ENCODE measurements at places on chromosomes 13 and 19. TPM values are rescaled to one million over a fixed set of nuclear protein-coding genes. Genes with fewer than 3 reads are reported as not detected.

The ZNF724 gene
- total RNA-seq, result 10.0 TPM

The OSCAR gene
- 1.3 TPM for total RNA-seq

The WDR88 gene
- 0.18 TPM for total RNA-seq

The MICOS13 gene
- total RNA-seq, result 90.4 TPM

The ZNF835 gene
- 7.1 TPM for total RNA-seq

The TMEM190 gene
- not detected for total RNA-seq

The CEACAM4 gene
- total RNA-seq, result 2.2 TPM

The INSL3 gene
- total RNA-seq, result not detected

The PCDH17 gene
- total RNA-seq, result 32.4 TPM

The ZNF414 gene
- 20.1 TPM for total RNA-seq

The ZNF599 gene
- total RNA-seq, result 10.9 TPM

The CABP5 gene
- total RNA-seq, result not detected

The RGS9BP gene
- 1.9 TPM for total RNA-seq

The ZIC5 gene
- total RNA-seq, result 0.06 TPM

The VMAC gene
- total RNA-seq, result 13.4 TPM

The GFY gene
- not detected for total RNA-seq

The PCSK4 gene
- total RNA-seq, result 9.4 TPM

The CGB2 gene
- total RNA-seq, result not detected

The DNAAF3 gene
- total RNA-seq, result 5.2 TPM

The KLK3 gene
- total RNA-seq, result not detected

The LILRB2 gene
- 4.2 TPM for total RNA-seq

The CGB8 gene
- not detected for total RNA-seq

The TSSK6 gene
- total RNA-seq, result 3.5 TPM

The CYP2A6 gene
- total RNA-seq, result not detected

The CEACAM7 gene
- total RNA-seq, result not detected

The TEX29 gene
- 0.58 TPM for total RNA-seq

The VAV1 gene
- total RNA-seq, result 6.5 TPM

The ZNF541 gene
- 0.18 TPM for total RNA-seq

The ZNF625 gene
- total RNA-seq, result 22.8 TPM

The SMIM44 gene
- total RNA-seq, result 0.99 TPM

The CLEC4M gene
- total RNA-seq, result 2.7 TPM

The NCR1 gene
- 0.70 TPM for total RNA-seq
